NCI-H1436 treated with DMSO at 0.1 percent for 48 hours (cell line): ENCODE measurements at places on chromosomes 11 and 22.

- DNase-seq, result no peak
These were observed 3.1 kb upstream of the SH3BP1 start for GRCh38 chr22:37636186-37636948.

GRCh38 chr11:108622341-108622740 is 28.8 kb upstream of the EXPH5 start:
- DNase-seq, result no peak

- no peak for DNase-seq
These were observed 1.1 kb upstream of the FADS2 start for GRCh38 chr11:61826930-61827570.

DNA sequence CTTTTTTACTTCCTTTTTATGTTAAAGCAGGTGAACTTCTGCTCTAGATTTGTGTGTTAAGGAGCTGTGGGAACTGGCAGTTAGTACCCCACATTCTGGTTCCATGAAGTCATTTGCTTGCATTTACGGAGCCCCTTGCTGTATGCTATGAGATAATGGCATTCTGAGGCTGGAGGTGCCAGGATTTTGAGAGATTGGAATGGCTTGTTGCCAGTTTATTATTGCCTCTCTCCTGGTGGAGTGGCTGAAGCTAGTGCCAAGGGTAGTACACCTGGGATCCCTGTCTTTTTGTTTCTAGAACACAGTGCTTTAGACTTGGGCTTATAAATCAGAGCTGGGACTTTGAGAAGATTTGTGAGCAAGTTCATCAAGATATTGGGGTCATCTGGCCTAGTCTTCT is 73.8 kb downstream of the STIM1 start:
- DNase-seq, result no peak

GRCh38 chr22:45996241-45997076 is 19.5 kb upstream of the WNT7B start:
- DNase-seq, result no peak

- DNase-seq, result no peak
These were observed 195.9 kb downstream of the CSNK2A3 start for GRCh38 chr11:11157185-11157584.

- DNase-seq, result no peak
These were observed 9.2 kb downstream of the LRRC74B start for GRCh38 chr22:21054714-21055563.

- DNase-seq, result no peak
These were observed 4.8 kb downstream of the RELT start for GRCh38 chr11:73380897-73381410.

DNA sequence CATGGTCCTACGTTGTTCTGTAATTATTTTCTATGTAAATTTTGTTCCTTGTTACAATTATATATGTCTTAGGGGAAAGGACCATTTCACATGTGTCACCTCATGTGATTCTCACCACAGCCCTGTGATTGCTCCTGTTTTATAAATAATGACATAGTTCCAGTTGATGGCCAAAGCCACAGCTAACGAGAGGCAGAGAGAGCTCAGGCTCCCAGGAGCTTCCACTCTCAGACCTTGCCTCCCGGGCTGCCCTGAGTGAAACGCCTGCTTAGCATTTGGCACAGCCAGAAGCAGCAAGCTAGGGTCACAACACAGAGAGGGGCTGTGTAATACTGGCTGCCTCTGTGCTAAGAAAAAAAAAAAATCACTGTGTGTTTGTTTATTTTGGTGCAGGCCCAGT is 5.9 kb downstream of the TMEM121B start:
- DNase-seq, result no peak

GRCh38 chr11:73321604-73322381 is 13.7 kb downstream of the ARHGEF17 start:
- no peak for DNase-seq

DNA sequence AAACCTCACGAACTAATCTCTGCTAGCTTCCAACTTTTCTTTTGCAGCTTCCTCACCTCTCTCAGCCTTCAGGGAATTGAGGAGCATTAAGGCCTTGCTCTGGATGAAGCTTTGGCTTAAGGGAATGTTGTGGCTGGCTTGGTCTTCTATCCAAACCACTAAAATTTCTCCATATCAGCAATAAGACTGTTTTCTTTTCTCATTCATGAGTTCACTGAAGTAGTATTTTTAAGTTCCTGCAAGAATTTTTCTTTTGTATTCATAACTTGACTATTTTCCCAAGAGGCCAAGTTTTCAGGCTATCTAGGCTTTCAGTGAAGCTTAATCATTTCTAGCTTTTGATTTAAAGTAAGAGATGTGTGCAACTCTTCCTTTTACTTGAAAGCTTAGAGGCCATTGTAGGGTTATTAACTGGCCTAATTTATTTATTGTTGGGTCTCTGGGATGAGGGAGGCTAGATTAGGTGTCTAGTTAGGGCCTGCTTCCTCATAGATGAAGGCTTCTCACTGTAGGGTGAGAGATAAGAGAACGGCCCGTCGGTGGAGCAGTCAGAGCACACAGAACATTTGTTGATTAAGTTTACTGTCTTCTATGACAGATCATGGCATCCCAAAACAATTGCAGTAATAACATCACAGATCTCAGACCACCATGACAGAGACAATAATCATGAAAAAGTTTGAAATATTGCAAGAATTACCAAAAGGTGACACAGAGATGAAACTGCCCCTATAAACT is 33.2 kb downstream of the CSF2RB start:
- DNase-seq, result no peak

GRCh38 chr11:72069787-72070251 is 10.5 kb downstream of the NUMA1 start:
- no peak for DNase-seq

DNA sequence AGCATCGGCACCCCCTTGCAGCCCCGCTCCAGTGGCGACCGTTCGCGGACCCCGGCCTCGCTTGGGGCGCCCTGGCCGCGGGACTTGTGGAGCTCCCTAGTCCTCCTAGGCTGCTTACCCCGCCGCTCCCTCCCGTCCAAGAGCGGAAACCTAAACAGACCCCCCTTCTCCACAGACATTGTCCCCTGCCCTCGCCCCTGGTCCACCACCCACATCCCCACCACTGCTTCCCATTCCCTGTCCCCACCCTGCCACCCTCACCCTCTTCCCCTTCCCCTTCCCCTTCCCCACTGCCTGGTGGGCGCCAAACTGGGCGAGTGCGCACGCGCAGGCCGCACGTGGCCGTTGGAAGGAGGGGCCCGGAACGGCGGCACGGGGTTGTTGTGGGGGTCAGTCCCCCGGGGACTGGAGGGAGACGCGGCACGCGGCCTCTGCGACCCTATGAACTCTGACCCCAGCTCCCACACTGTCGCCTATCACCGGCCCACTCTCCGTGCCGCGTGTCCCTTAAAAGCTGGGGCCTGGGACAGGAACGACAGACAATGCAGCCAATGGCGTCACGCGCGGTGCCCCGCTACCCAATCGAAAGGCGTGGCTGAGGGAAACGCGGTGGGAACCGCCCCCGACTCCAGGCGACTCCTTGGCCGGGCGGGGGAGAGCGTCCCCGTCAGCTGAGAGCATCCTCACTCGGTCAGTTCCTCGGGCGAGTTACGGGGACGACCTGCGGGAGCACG is at the start of gene SNX32:
Gene SNX32 (plus strand): TSS at position 667 of the 734 bp plus-strand sequence. CDS start 103 bp downstream, outside the sequence.
- DNase-seq, result peak; percentile 60
